ENCODE measurements at places on chromosomes 6 and 20.
A peak's percentile ranks its signal among the peaks of the same experiment; 100 is the strongest.

DNA sequence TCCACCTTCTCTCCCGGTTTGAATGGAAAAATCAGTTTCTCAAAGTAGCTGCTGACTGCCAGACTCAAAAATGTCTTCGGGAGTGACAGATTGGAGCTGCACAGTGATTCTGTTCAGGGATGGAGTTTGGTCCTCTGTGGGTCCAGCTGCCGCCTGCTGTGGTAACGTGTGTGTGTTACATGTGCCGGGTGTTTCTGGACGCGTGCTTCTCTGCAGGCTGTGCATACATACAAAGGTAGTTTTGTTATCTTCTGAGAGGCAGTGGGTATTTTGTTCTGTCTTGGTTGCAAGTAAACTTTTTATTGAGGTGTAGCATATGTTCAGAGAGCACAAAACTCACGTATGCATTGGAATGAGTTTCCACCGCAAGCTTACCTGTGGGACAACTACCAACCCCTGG, 41.3 kb upstream of the NAA20 start:
- peak; percentile 37 for DNase-seq

DNA sequence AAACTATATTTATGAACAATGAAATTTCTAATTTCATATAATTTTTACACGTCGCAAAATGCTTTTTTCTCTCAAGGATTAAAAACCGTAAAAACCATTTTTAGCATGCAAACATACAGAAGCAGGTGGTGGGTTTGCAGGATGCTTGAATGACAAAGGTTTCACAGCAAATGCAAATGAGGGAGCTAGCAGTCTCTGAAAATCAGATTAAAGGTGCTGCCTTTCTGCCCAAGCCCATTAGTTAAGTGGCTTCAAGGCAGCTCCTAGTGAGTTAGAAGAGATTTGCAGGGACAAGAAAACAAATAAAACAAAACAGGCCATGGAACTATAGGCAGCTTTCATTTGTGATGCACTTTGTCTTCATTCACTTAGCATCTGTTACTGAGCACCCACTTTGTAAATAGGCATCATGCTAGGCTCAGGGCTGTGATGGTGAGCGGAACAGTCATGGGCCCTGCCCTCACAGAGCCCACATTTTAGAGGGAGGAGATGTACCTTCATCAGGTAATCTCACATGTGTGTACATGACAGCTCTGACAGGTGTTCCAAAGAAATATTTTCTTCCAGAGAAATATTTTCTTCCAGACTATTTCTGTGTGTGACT, 29.5 kb downstream of the NAPB start:
- no peak for DNase-seq

GRCh38 chr20:51667002-51667408, 101.2 kb downstream of the ATP9A start:
- no peak for DNase-seq

- no peak for DNase-seq
Measured at GRCh38 chr6:73532293-73532692, 11.5 kb upstream of the EEF1A1 start.

DNA sequence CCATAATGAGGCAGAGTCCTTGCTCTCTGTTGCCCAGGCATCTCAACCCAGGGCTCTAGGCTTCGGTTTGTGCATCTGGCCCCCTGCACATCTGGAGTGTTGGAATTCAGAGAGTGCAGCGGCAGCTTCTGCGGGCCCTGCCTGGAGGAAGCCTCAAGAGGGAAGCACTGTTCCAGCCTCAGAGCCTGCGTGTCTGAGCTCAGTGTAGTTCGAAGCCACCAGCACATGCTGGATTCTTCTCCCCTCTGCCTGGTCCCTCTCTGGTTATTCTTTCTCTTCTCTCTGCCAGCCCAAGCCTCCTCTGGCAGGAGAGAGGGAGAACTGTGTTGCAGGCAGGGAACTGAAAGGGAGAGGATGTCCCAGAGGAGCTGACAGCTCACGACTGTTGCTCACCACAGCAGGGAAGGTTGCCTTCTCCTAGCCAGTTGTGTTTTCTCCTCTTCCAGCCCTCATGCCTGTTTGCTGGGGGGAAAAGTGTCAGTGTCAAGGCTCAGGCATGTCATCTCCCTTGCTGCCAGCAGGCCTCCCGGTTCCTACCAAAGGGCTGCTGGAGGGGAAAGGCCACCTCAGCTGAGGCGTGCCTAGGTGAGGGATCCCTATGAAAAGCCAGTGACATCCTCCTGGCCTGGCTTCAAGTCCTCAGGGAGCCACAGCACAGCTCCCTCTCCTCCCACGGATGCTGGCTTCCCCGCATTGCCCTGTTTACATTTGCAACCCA, 126.0 kb upstream of the LRFN2 start:
- no peak for DNase-seq

DNA sequence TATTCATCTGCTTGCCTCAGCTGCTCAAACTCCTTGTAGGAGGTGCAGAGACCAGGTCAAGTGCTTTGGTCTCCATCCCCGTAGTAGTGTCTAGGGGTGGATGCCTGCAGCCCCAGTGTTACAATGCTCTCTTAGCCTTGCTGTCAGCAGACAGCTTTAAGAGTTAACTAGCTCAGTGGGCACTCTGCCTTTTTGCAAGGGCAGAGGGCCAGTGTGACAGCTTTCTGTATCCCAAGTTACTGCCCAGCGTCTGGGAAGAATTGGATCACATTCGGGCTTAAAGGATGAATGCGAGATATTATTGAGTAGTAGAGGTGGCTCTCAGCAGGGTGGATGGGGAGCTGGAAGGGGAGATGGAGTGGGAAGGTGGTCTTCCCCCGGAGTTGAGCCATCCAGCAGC, 339.9 kb upstream of the RNF217 start:
- no peak for DNase-seq
